ENCODE measurements at places on chromosomes 5 and 9.

GRCh38 chr5:37478121-37478894, 99.2 kb downstream of the WDR70 start:
- no peak for DNase-seq

DNA sequence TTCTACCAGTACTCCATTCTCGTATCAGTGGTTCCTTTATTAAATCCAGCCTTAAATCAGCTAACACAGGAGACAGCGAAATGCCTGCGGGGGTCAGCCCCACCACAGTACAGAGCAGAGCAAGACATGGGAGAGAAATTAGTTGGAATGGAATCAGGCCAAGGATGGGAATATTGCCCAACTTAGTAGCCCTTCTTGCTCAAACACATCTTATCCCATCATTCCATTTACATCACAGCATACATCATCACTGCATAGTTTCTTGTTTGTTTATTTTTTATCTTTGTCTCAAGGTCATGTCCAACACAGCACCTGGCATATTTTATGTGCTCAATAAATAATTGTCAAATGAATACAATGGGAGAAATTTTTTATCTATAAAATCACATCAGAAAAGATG, 34.3 kb upstream of the DAB2 start:
- no peak for DNase-seq

GRCh38 chr5:68446487-68446894, 230.9 kb downstream of the PIK3R1 start:
- DNase-seq, result no peak

DNA sequence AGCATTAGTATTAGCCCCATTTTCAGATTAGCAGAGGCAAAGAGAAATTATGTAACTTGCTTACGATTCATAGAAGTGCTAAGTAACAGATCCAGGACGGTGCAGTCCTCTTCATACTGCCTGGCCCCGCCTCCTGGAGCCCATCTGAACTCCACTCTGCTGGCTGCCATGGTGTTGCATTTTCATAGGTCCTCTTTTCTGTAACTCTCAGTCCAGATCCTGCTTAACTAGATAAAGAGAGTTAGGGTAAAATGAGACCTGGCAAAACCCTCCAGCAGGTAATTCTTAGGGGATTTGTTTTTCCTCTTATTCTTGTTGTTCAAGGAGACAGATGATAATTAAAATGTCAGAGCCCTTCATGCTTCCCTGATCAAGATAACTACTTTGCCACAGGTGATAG, 135.1 kb upstream of the EFNA5 start:
- DNase-seq, result no peak

DNA sequence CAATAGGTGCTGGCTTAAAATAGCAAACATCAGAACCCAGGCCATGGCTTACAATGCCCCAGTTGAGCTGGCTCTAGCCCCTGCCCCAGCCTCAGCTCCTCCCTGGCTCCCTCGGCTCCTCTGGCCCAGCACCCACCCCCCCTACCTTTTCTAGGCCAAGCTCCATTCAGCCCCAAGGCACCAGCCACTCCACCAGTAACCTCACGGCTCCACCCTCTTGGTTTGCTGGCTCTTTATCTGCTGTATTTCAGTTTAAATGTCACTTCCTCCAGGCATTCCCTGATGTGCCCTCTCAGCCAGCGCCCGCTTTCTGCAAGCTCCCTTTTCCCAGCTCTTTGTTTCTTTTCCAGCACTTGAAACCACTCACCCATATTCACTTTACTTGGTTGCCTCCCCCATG, 10.6 kb downstream of the C1QTNF2 start:
- DNase-seq, result no peak

GRCh38 chr9:38355115-38355514, 37.4 kb upstream of the ALDH1B1 start:
- no peak for DNase-seq

GRCh38 chr5:170151097-170151831, 45.6 kb downstream of the FOXI1 start:
- DNase-seq, result peak; percentile 17

- no peak for DNase-seq
Observed at GRCh38 chr9:84709056-84709455, 39.5 kb downstream of the NTRK2 start.

GRCh38 chr9:113183956-113184488, 33.2 kb downstream of the SLC31A2 start:
- DNase-seq, result no peak

DNA sequence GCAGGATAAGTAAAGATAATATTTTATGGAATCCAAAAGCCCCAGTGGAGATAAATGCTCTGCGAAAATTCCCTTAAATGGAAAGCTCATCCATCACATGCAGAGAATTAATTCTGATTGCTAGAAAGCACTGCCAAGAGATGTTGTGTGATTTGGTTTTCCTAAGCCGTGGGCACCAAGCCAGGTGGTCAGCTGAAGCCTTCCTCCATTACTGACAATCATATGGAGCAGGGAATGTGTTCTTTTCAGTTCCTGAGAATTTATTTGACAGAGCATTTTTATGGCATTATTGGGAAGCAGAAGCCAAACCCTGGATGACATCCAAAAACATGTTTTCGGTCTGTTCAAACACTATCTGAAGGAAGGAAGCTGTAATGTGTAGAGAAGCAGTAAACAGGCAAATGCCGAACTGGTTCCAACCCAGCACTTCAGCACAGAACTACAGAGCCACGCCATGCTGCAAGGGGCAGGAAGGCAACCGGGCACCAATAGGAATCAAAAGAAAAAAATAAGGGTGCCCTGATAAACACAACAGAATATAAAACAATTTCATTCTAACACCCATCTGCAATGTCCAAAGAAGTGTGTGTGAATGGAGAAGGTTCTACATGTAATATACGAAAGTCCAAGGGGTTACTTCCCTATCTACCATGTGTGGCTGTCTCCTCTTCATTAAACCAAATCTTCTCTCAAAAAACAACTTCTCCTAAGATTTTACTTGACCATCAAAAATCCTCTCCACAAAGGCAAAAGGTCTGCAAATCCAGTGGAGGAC, 12.3 kb downstream of the ARSB start:
- peak; percentile 72 for DNase-seq

DNA sequence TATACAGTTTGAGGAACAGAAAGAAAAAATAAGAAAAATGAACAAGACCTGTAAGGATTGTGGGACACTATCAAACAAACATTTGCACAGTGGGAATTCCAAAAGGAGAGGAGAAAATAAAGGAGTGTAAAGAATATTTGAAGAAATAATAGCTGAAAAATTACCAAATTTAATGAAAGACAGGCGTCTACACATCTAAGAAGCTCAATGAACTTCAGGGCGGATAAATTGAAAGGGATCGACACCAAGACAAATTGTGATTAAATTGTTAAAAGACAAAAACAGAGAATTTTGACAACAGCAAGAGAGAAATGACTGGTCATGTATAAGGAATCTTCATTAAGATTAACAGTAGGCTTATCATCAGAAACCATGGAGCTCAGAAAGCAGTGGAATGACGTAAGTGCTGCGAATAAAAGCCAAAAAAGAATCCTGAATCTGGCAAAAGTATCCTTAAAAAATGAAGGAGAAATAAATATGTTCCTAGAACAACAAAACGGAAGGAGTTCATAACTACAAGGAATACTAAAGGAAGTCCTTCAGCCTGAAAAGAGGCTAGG, 3.5 kb upstream of the SLC38A9 start:
- no peak for DNase-seq

GRCh38 chr5:145978708-145979107, 42.3 kb downstream of the SH3RF2 start:
- DNase-seq, result no peak

DNA sequence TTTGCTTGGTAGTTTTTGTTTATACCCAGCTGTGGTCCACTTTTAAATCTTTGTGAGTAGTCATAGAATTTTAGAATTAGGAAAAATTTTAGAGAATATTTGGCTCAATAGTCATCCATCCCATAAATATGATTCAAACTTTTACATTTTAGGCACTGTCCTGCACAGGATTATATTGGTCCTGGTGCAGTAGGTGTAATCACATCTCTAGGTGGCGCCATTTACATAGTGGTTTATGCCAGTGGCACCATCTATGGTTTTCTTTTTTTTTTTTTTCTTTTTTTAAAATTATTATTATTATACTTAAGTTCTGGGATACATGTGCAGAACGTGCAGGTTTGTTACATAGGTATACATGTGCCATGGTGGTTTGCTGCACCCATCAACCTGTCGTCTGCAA, 260.7 kb upstream of the KCNN2 start:
- peak; percentile 17 for DNase-seq

DNA sequence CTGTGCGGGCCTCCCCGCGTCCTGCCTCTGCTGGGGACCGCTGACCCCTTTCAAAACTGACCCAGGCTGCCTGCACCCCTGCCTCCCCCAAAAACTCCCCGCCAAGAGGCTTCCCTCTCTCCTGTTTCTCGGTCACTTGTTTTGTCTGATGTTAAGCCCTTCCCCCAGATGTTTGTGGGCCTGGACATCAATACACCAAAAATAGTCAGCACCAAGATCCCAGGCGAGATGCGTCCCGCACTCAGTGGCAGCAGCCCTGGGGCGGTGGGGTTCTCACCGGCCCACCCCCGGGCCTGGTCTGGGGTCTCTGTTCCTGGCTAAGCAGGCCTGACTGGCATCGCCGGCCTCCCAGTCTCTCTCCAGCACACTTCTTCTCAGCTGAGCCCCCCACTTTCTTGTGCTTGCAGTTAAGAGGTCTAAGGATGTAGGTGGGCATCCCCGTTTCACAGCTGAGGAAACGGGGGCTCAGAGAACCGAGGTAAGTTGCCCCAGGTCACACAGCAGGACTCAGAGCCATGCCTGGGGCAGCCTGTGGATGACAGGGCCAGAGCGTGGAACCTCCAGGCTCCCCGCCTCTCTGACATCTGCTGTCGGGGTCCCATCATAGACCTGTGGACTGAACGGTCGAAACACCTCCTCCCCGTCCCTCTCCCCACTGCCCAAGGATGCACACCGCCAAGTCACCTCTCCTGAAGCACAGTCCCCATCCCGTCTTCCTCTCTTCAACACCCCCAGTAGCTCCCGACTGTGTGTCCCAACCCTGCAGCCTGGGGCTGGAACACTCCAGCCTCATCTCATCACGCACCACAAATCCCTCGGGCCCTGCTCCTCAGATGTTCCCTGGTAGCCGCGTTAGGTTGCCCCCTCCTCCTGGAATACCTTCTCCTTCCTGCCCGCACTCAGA, 16.8 kb downstream of the FIBCD1 start:
- DNase-seq, result no peak

DNA sequence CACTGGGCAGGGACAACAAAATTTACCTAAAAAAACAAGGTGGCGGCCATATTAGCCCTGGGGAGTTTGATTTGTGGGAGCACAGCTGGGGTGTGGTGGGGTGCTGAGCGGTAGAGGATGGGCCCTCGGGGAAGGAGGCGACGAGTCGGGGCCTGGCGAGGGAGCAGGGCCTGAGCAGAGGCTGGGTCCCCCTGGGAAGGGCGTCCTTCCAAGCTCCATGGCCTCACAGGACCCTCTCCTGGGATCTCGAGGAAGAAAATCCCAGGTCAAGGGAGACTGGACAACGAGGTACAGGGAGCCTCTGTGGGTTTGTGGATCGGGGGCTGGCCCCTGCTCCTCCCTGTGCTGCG, 165.5 kb downstream of the CACNA1B start:
- DNase-seq, result no peak

- DNase-seq, result no peak
Observed at GRCh38 chr5:180088561-180088960, 17.0 kb upstream of the RNF130 start.

GRCh38 chr9:33697171-33697570, 98.2 kb upstream of the PRSS3 start:
- no peak for DNase-seq

DNA sequence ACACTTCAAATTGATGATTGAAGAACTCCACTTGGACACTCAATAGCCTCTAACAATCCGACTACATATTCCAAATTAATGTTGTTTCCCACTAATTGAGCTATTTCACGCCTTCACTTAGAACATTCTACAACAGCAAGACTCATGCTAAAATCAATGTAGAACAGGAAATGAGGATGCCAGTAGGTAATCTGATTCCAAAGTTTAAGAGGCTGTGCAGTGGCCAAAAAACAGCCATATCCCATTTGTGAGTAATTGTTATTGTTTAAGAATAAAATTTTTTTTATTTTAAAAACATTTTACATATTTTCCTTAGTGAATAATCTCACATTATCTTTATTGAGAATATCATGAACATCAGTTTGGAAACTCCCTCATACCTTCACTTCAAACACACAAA, 35.7 kb upstream of the GHR start:
- no peak for DNase-seq

- DNase-seq, result no peak
Observed at GRCh38 chr5:58327289-58327688, 132.6 kb downstream of the PLK2 start.

DNA sequence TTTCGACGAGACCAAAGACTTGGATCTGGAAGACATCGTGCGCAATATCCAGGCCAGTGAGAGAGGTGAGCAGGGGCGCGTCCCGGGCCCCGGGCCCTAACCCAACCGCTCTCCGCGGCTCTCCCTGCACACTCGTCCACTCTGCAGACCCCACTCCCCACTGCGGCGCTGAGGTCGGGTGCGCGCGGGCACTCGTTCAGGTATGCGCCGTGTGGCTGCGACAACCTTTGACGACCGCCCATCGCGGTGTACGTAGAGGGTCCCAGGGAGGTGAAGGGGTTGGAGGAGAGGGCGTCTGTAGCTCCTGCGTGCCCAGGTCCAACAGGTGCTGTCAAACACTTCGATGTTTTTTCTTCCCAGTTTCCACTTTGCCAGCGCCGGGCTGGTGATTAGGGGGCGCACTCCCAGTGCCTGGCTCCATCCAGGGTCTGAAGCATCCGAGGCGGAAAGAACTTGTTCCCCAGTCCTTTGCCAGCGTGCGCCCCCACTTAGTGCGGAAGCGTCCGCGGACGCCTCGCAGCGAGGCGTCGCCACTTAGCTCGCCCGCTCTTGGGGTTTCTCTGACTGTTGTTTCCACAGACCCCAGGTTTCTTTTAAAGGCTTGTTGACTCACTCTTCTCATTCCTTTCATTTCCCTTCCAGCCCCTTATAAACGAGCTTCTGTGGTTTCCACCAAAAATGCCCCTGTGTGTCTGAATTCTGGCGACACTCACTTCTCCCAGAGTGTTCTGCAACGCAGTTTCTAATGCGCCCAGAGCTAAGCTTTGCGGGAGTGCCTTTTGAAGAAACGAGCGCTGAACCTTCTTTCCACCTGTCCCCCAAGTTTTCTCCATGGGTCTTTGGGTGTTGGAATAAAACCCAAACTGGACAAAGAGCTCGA, 1.6 kb downstream of the NPR3 start:
- DNase-seq, result no peak

DNA sequence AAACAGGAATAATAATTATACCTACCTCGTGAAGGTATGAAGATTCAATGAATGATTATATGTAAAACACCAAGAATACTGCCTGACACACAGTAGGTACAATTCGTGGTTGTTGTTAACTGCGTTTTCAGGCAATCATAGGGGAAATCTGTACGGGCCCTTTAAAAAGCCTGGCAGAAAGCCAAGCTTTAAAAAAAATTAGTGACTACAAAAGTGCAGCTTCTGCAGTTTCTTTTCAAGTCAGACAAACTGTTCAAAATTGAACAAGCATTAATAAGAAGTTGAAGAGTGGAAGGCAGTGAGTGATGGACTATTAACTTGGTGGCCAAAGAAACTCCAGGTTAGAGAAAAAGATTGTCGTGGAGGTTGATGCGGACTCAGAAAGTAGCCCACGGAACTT, 85.9 kb upstream of the TRIO start:
- DNase-seq, result no peak

Data from Ammon's horn (tissue), 1 donor.